Activated T-helper 1 cell treated with anti-CD3 and anti-CD28 coated beads, Interleukin-12 subunit alpha, Interleukin-12 subunit beta, Interleukin-2, Interleukin-4 antibody, amounts not matched to agents 30 ng/mL and 10 ng/mL and 1 ng/mL, durations not matched to agents 14 hours and 24 hours and 36 hours (primary cell): ENCODE measurements at places on chromosomes 12 and 14.
A peak's percentile ranks its signal among the peaks of the same experiment; 100 is the strongest.

DNA sequence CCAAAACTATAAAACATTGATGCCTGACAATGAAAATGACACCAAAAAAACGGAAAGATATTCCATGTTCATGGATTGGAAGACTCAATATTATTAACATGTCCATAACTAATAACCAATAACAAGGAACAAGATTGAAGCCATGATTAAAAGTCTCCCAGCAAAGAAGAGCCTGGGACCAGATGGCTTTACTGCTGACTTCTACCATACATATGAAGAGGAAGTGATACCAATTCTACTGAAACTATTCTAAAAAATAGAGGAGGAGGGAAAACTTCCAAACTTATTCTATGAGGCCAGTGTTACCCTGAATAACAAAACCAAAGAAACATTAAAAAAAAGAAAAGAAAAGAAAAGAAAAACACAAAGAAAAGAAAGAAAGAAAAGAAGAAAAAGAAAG, 54.6 kb upstream of the ATF7IP start:
- H3K27ac ChIP-seq = no peak overlapping the region
- no peak overlapping the region for H3K4me3 ChIP-seq
- no peak for DNase-seq
- no peaks in the 10 kb centered on the region for H3K4me1 ChIP-seq
- H3K36me3 ChIP-seq = peaks cover 2% of the 10 kb centered on the region
- H3K27me3 ChIP-seq = no peaks in the 10 kb centered on the region

- H3K4me1 ChIP-seq = no peaks in the 10 kb centered on the region
- peaks cover 1% of the 10 kb centered on the region for H3K36me3 ChIP-seq
- H3K27ac ChIP-seq = no peak overlapping the region
- no peaks in the 10 kb centered on the region for H3K27me3 ChIP-seq
- no peak overlapping the region for H3K4me3 ChIP-seq
- DNase-seq = no peak
Observed at GRCh38 chr14:75910048-75910447, 71.7 kb downstream of the TGFB3 start.

- H3K27ac ChIP-seq = peak overlapping the region; percentile 52
- DNase-seq = no peak
- H3K4me3 ChIP-seq = peak overlapping the region; percentile 24
- H3K4me1 ChIP-seq = peaks cover 12% of the 10 kb centered on the region
Observed at GRCh38 chr14:71212683-71213107, 305.4 kb downstream of the PCNX1 start.

- peaks cover 79% of the 10 kb centered on the region for H3K4me1 ChIP-seq
- H3K27ac ChIP-seq = peak overlapping the region; percentile 76
- peaks cover 29% of the 10 kb centered on the region for H3K36me3 ChIP-seq
- peak; percentile 59 for DNase-seq
- H3K27me3 ChIP-seq = no peaks in the 10 kb centered on the region
Observed at GRCh38 chr14:71324767-71325272, 417.6 kb downstream of the PCNX1 start.

DNA sequence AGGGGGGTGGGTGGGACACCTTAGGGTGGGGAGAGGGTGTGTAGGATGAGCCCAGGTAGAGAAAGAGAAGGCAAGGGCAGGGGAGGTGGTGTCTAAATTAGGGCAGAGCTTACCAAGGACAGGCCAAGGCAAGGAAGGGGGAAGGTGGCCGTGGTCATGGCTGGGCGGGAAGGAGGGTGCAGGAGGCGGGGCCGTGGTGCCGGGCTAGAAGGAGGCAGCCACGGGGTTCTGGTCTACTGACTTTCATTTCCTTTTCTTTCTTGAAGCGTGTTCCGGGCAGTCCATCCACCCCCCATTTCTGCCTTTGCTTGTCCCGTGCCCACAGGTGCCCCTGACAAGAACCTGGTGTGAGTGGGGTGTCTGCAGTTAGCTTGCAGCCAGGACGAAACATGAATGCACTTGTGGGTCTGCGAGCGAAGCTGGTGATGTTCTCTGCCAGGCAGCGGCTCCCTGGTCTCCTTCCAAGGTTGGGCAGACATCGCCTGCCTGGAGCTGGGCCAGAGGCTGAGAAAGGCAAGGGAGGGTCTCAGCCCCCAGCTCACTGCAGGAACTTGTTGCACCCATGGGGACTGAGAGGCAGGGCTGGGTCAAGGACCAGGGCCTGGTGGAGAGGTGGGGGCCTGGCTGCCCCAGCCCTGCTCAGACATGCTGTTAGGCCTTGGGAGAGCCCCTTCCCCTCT, 58.2 kb downstream of the KIF26A start:
- DNase-seq = no peak
- H3K27me3 ChIP-seq = no peaks in the 10 kb centered on the region
- H3K4me1 ChIP-seq = no peaks in the 10 kb centered on the region
- H3K36me3 ChIP-seq = no peaks in the 10 kb centered on the region
- no peak overlapping the region for H3K4me3 ChIP-seq

DNA sequence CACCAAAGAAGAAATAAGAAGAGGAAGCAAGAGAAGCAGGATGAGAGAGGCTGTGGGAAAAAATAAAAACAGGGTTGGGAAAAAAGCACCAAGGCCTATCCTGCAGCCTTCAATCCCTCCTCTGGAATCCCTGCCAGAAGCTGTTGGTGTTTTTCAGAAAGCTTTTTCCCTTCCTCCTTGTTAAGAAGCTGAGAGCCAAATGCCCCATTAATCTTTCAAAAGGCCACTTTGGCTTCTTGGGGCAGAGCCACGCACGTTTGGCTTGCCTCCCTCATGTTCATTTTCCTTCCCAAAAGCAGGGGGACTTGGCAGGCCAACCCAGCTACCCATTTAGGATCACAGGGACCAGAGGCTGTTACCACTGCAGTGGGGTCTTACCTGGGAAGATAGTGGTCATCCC, 365.3 kb downstream of the NUAK1 start:
- H3K27ac ChIP-seq = no peak overlapping the region
- peaks cover 4% of the 10 kb centered on the region for H3K27me3 ChIP-seq
- H3K4me1 ChIP-seq = no peaks in the 10 kb centered on the region
- no peak overlapping the region for H3K4me3 ChIP-seq

DNA sequence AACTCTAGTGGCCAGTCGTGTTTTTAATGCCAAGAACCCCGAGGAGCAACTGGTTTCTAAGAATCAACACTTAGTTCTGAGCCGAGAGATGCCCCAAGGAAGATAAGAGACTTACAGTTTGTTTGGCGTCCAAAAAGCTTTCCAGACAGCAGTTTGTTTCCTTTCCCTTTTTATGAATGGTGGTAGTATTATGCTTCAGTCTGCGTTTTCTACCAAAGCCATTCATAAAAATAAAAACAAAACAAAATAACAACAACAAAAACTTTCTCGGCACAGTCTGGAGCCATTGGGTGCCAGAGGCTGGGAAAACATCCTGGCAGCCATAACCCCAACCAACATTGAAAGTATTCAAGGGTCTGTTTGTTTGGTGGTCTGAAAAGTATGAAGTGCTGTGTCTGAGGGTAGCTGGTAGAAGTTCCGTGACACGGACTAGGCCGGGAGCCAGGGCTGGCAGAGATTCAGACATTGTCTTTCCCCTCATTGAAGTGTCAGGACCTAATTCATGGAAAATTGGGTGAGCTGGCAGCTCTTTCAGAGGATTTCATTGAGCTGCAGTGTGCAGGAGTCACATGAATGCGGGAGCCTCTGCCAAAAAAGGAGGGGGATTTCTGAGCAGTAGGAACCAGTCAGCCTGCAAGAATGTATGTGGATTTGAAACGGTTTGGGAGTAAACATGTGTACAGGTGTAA, 124.2 kb downstream of the HMGA2 start:
- no peaks in the 10 kb centered on the region for H3K36me3 ChIP-seq
- H3K4me3 ChIP-seq = no peak overlapping the region
- H3K27me3 ChIP-seq = peaks cover 3% of the 10 kb centered on the region
- no peaks in the 10 kb centered on the region for H3K4me1 ChIP-seq
